ENCODE measurements at places on chromosomes 16 and 17.

DNA sequence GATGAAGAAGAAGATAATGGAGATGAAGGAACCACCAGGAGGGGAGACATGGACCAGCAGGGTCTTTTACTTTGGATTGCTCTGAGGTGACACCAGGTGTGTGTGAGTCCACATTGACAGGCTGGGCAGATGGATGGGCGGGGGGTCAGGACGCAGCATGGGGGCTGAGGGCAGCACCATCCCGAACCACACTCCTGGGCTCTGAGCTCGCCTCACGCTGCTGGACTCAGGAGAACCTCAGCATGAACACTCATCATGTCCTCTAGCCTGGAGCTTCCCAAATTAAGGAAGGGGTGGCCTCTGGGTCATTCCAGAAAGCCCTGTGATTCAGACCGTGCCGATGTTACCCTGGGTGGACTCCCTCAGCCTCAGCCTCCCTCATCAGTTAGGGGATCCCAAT, 50.4 kb upstream of the MAP3K14 start:
- no peak for DNase-seq

- no peak for DNase-seq
These were observed 22.1 kb downstream of the HS3ST6 start for GRCh38 chr16:1895949-1896675.

DNA sequence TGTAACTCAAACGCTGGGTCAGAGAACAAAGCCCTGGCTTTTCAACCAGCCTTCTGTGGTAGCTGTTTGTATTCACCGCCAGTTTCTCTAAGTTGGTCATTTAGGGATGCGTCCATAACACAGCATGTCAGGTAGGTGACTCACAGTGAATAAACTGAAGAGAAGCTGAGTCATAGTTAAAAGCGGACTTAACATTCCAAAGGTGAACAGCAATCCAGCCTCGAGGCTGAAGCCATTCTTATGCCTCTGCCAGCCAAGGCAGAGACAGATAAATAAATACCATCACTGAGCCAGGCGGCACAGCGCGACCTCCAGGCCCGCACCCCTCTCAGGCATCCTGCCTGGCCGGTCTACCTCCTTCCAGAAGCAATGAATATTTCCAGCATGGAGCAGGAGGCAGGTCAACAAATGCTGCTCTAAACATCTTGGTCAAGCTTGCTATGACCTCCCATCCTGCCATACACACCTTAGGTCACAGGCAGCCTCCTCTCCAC, 12.4 kb upstream of the CACNG4 start:
- no peak for DNase-seq

DNA sequence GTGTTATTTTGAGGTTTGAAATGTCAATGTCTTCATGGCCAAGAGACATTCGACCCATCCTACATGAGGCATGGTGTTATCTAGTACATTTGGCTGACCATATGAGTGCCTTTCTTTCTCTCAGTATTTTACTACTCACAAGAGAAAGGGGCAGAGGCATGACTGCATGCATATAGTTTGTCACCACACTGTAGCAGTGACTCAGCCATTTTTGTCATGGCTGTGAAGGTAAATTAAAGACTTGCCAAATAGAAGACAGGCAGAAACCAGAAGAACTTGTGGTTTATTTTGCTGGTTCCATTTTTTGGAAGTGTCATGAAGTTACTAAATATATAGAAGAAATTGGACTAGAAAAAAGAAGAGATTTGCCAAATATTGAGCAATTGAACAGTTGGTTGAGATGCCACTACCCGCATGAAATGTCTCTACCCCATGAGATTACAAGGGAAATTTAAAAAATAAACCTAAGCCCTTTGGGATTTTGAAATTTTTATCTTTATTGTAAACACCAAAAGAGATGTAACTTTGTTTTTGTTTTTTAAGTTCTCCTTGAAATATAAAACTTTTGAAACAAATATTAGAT, 170.3 kb downstream of the CHD9 start:
- no peak for DNase-seq

GRCh38 chr16:1274767-1275166, 18.9 kb downstream of the TPSD1 start:
- no peak for DNase-seq

GRCh38 chr16:55043499-55043898, 112.8 kb downstream of the IRX5 start:
- no peak for DNase-seq

GRCh38 chr17:71830866-71831265, 290.0 kb upstream of the SOX9 start:
- DNase-seq = no peak

Measured in activated CD4-positive, alpha-beta memory T cell treated with anti-CD3 and anti-CD28 coated beads for 36 hours (primary cell).